Dermis blood vessel endothelial cell (primary cell): ENCODE measurements at places on chromosomes 2 and 18.

GRCh38 chr2:233287871-233288270, 19.7 kb upstream of the SAG start:
- DNase-seq: no peak

- DNase-seq: peak; percentile 7
Measured at GRCh38 chr18:2070631-2071030, 500.7 kb downstream of the METTL4 start.

DNA sequence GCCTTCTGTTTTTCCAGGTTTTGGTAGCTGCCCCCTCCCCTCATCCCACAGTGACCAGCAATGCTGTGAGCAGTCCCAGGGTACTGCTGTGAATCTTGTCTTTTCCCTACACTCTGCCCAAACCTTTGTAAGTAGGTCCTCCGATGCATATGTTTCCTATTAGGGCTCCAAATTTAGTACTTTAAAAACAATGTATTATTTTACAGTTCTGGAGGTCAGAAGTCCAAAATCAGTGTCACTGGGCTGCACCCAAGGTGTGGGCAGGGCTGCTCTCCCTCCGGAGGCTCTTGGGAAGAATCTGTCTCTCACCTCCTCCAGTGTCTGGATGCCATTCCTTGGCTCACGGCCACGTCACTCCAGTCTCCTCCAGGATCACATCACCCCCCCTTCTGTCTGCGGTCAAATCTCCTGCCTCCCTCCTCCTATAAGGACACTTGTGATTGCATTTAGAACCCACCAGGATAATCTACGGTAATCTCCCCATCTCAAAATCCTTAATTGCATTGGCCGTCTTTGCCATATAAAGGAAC, 208.5 kb downstream of the SH3BP4 start:
- DNase-seq: no peak

DNA sequence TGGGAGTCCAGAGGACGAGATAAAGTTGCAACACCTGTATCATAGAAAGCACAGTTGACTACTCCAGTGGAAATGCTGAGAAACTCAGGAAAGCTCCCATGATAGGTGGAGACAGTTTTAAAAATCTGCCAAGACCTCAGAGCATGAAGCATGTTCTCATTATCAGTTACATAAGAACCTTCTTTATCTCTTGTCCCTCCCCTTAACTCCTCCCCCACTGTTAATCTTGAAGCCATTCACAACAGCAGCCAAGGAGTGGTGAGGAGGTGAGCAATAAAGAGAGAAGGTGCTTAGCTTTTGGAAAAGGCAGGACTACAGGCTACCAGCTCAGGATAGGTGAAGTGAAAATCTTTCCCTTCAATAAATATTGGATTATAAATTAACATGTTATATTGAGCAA, 657.9 kb downstream of the NYAP2 start:
- no peak for DNase-seq

- DNase-seq: no peak
Measured at GRCh38 chr2:37713258-37713700, 41.8 kb upstream of the CDC42EP3 start.

DNA sequence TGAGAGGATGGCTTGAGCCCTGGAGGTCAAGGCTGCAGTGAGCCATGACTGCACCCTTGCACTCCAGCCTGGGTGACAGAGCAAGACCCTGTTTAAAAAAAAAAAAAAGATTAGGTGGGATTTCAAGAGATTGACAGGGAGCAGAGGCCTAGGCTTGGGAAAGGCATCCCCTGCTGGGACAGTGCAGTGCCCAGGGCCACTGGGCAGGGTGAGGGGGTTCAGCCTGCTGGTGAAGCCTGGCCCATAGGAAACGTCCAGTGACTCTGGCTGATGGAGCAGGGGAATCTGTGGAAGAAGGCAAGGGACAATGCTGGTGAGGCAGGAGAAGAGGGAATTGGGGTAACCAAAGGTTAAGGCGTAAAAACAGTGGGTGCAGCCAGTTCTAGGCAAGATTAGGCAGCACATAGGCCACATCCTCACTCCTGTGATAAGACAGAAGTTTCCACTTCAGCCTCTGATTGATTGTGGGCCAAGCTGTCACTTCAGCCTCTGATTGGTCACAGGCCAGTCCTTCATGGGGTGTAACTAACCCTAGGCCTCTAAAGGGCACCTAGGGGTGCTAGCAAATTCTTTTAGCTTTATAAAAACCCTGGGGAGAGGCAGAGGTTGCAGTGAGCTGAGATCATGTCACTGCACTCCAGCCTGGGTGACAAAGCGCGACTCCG, 128.6 kb downstream of the MSH2 start:
- no peak for DNase-seq

DNA sequence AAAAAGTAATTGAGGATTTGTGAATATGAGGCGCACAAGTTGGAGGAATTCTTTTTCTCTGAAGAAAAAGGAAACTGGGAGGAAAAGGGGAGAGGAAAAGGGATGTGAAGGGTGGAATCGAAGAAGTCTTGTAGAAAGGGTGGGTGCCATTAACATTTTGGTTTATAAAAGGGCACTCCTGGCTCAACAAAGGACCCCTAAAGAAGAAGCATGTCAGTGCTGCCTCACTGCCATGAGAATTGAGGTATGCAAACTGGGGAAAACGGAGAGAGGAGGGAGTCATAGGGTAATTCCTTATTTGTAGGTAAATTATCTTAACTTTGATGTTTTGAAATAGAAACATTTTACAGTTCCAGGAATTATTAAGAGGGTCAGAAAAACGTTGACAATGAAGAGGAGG, 207.2 kb downstream of the NAPG start:
- no peak for DNase-seq

- peak; percentile 61 for DNase-seq
Measured at GRCh38 chr2:205712508-205712907, 30.2 kb downstream of the NRP2 start.

- DNase-seq: no peak
Measured at GRCh38 chr2:224263571-224264043, 138.3 kb downstream of the FAM124B start.

- DNase-seq: no peak
Measured at GRCh38 chr2:84526562-84526961, 10.3 kb downstream of the DNAH6 start.

DNA sequence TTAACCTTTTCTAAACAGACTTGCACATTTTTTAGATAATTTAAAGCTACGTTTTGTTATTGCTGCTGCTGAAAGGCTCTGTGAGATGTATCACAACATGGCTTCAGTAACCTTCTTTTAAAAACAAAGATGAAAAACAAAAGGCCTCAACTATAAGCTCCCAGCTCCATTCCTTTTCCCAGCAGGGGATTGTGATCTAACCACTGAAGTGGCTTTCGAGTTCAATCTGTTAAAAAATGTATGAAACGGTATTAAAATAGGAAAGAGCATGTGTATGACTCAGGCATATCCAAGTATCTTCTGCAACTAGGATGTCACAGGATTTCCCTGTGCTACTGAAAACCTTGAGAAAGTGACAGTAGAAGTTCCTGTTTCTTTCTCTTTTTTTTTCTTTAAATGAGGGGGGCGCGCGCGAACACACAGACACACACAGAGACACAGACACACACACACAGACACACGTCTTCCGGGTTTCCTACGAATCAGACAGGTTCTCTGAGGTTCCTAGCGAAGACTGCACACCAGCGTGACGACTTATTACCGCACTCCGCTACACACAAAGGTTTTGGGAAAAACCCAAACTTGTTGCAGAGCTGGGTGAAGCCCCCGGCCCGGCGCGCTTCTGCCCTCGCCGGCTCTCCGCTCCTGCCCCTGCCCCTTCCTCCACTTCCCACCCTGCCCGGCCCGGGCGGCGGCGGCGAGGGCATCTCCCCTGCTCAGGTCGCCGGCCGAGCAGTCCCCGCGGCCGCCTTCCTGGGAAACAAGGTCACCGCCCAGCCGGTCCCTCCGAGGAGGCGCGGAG, 86.8 kb downstream of the RBMS1 start:
- peak; percentile 73 for DNase-seq

- DNase-seq: no peak
Measured at GRCh38 chr2:120476141-120476540, 130.2 kb downstream of the INHBB start.

DNA sequence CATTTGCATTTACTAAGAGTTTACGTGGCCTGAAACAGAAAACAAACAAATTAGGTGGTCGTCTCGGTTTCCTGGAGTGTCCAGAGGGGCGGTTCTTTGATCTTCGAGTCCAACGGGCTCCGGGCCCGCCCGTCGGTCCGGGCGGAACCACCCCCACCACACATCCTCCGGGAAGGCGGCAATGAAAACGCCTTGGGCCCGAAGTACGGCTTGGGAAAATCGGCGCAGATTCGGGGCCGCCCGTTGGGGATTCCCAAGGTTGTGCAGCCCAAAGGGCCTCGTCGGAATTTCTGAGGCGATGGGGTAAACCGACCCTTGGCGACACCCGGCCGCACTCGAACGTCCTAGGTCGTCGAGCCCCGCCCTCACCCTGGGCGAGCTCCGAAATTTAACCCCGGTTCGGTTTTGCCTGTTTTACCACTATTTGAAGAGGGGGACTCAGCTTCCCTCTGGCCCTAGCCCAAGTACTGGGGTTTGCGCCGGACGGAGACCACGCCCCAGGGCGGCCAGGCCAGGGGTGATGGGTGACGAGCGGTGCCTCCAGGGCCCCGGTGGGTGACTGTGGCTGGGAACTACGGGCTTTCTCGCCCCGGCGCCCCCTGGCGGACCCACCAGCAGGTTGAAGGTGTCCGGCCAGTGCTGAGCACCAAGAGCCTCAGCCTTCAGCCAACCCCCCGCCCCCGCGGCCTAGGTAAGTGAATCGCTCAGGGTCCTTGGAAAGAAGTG, 1.9 kb upstream of the CFAP53 start:
- DNase-seq: peak; percentile 91

- no peak for DNase-seq
Measured at GRCh38 chr18:10052871-10053270, 139.1 kb downstream of the VAPA start.

DNA sequence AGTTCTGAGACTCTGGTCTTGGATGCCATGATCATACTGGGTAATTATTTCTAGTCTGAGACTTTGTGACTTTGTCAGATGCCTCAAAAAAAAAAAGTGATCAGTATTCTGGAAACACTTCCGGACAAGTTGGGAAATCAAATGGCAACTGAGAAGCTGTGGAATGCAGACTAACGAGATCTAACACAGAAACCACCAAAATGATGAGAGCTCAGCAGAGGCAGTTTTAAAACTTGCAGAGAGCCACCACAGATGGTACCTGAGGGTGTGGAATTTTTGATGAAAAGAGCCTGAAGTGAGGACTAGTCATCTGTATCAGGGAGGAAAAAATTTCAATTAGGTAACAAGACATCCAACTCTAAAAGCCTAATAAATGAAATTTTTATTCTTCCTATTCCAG, 5.5 kb upstream of the GPR75 start:
- DNase-seq: no peak

GRCh38 chr2:55076721-55077120, 26.5 kb upstream of the RTN4 start:
- peak; percentile 43 for DNase-seq

GRCh38 chr2:11574176-11575046, 40.6 kb downstream of the GREB1 start:
- DNase-seq: no peak
